ENCODE measurements at places on chromosomes 7 and 10.

GRCh38 chr10:98994030-98994429, 241.6 kb downstream of the HPSE2 start:
- DNase-seq: no peak

GRCh38 chr10:72386916-72387586, 32.3 kb upstream of the DNAJB12 start:
- no peak for DNase-seq

GRCh38 chr7:10708447-10708846, 265.2 kb upstream of the PHF14 start:
- DNase-seq: peak; percentile 80

GRCh38 chr7:93856323-93856722, 34.2 kb downstream of the TFPI2 start:
- no peak for DNase-seq

DNA sequence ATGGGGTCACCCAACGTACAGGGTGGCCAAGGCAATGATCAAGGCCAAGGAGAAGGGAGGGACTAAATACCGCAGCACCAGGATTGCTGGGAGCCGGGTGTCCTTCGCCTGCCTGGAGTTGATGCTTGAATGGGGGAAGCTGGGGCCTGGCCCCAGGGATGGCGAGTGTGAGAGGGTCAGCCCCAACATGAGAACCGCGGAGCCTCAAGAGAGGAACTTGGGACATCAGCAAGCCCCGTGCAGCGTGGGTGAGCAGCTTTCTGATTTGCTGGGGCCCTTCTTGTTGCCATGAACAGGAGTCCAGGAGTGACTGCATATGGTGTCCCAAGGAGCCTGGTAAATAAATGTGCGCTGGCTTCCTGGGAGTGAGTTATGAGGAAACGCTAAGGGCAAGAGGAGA, 72.8 kb upstream of the PITRM1 start:
- no peak for DNase-seq

GRCh38 chr7:128281605-128282380, 40.7 kb downstream of the LEP start:
- no peak for DNase-seq

DNA sequence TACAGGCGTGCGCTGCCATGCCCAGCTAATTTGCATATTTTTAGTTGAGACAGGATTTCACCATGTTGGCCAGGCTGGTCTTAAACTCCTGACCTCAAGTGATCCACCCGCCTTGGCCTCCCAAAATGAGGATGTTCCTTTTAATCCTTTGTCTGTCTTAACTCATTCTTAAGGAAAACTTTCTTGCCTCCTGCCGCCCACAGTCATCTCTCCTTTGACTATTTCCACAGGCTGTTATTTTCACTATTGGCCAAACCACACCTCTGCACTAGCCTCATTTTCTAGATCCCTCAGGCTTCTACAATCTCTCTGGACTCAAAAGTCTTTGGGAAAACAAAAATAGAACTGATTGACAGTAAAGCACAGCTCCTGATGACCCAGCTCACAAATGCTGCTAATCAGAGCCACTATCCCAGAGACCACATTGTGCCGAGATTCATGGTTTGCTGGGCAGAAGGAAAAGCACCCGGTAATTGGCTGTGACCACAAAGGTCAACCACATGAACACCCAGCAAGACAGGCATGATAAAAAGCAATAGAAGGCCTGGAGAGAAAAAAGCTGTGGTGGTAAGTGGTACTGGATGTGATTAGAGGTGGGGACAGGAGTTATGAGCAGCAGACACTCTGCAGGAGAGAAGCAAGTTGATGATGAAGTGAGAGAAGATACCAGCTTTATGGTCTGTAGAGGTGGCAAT, 44.1 kb upstream of the ZNRF2 start:
- no peak for DNase-seq

- peak; percentile 49 for DNase-seq
These were observed 370 bp downstream of the TMEM60 start for GRCh38 chr7:77797734-77798393.

DNA sequence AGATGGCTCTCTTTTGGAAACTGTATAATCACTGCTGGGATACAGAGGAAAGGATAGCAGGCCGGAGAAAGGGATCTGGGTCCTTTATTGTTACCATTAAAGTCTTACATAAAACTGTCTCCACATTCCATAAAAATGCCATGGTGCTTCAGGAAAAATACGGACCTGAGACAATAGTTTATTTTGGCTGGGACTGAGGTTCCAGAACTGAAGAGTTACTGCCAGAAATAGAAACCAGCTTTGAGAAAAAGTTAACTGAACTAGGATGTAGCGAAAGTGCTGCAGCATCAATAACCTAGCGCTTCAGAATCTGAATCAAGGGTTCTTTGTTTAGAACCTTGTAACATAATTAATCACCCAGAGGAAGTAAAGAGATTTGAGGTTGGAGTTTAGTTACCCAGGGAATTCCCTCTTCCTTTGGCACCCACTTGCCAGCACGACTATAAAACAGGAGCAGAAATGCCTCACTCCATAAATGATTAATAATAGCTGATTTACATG, 38.0 kb downstream of the MEOX2 start:
- no peak for DNase-seq

- no peak for DNase-seq
These were observed 11.1 kb upstream of the CUL1 start for GRCh38 chr7:148687555-148687954.

GRCh38 chr7:20958572-20958971, 171.9 kb upstream of the SP8 start:
- DNase-seq: peak; percentile 47

GRCh38 chr7:28104041-28104541, 76.5 kb downstream of the JAZF1 start:
- no peak for DNase-seq

- DNase-seq: no peak
These were observed 11.4 kb upstream of the KPNA7 start for GRCh38 chr7:99219185-99219767.

- DNase-seq: no peak
These were observed 12.1 kb upstream of the PDGFA start for GRCh38 chr7:531777-532176.

DNA sequence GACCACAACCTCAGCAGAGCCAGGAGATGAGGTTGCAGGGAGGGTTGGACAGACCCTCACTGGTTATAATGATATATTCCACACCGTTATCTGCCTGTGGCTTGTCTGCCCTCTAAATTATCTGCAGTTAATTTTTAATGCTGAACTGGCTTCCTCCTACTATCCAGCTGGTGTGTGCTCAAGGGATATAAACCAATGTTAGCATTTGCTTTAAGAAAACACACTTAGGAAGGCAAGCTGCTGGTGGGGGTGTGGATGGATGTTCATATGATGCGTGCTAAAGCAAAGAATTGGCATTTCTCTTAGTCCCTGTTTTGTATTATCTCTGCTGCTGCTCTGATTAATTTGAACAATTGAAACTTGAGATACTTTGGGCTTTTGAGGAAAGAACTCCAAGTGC, 132.2 kb upstream of the NPVF start:
- DNase-seq: no peak

DNA sequence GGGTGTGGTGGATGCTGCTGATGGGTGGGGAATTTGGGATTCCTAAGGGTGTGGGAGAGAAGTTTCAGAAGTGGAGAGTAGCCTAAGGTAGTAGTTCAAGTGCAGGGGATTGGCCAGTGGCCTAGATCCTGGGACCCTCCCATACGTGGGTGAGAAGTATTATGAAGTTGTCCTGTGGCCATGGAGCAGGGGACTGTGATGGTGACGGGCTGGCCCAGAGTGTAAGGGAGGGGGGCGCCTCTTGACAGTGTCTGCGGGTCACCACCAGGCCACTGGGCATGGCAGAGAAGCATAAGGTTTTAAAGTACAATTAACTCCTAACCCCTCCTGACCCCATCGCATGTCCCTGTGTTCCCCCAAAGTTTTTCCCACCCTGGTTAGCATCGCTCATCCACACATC, 70.2 kb downstream of the RBM33 start:
- DNase-seq: no peak

DNA sequence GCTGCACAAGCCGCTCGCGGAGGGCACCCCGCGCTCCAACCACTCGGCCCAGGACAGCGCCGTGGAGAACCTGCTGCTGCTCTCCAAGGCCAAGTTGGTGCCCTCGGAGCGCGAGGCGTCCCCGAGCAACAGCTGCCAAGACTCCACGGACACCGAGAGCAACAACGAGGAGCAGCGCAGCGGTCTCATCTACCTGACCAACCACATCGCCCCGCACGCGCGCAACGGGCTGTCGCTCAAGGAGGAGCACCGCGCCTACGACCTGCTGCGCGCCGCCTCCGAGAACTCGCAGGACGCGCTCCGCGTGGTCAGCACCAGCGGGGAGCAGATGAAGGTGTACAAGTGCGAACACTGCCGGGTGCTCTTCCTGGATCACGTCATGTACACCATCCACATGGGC, 50.0 kb downstream of the FIGNL1 start:
- DNase-seq: peak; percentile 5

- DNase-seq: no peak
These were observed 513.3 kb downstream of the MDFIC start for GRCh38 chr7:115435178-115435577.

DNA sequence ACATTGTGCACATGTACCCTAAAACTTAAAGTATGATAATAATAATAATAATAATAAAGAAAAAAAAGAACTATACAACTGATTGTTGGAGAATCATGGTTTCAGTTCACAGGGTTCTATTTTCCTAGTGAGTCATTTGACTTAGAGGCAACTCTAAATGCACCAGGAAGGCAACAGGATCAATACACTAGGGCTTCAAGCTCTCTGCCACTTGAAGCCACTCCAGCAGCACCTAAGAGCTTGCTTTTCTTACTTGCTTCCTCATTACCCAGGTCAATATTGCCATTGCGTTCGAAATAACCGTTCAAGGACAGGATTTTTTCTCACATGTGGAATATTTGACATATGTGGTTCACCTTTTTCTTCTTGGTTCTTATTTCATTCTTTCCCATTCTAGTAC, 189.7 kb downstream of the GRM3 start:
- DNase-seq: no peak

- DNase-seq: no peak
These were observed 225.2 kb upstream of the TCERG1L start for GRCh38 chr10:131536676-131537075.

DNA sequence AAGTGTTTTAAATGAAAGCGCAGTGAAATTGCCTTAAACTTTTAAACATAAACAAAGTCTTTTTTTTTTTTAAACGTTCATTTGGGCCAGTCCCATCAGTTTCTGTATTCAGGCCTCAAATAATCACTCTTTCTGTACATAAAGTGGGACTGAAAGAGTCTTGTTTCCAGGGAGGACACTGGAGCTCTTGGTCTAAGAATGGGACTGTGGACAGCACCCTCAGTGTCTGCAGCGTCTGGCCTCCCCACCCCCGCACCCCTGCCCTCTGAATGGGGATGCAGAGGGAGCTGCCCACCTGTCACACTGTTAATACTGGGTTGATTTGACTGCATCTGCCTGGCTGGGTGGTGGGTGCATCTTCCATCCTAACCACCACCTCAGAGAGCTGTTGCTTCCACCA, 5.2 kb downstream of the ZNF365 start:
- DNase-seq: no peak

DNA sequence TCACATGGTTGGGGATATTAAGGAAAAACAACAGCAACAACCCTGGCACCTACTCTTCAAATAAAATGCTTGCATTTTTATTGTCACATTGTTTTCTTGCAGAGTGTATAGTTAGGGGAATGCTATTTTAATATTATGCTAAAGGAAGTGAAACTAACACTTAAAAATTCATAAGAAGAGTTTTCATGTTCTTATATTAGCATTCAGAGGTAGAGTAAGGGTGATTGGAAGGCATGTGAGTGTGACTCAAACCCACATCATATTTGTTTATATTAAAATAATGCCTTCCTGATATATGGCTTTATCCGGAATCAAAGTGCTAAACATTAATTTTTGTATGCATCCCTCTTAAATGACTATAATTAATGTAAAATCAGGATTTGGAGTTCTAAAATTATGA, 59.8 kb upstream of the TES start:
- DNase-seq: no peak

GRCh38 chr10:88437411-88437810, 145.7 kb downstream of the RNLS start:
- no peak for DNase-seq

DNA sequence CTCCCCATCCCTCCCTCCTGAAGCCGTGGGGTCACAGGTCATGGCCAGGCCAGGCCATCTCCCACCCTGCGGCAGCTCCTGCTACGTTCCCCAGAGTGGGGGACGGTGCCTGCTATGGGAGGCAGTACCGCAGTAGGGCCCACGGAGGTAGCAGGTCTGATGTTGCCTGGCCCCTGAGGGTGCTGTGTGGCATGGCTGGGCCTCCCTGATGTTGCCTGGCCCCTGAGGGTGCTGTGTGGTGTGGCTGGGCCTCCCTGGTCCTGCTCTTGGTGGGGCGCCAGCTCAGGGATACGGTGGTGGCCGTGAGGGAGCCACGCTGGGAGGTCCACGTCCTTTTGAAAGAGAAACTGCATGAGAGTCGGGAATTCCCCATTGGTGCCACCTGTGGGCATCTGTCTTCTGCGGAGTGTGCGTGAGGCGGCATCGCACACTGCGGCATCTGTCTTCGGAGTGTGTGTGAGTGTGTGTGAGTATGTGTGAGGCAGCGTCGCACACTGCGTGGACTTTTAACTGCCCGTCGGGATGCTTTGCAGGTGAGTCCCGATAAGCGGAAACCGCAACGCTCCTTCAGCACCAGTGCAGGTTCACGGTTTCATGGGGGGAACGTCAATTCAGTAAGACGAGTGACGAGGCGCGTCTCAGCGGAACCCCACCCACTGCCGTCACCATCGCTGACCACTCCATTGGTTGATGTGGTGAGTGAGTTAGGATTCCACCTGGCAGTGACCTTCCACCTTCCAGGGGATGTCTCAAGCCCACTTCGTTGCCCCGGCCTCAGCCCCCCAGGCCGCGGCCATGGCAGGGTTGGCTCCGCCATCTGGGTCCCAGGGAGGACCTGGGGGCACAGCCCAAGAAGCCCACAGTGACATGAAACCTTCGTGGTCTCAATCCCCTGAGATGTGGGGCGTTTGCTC, 51.2 kb upstream of the CFAP46 start:
- DNase-seq: no peak

DNA sequence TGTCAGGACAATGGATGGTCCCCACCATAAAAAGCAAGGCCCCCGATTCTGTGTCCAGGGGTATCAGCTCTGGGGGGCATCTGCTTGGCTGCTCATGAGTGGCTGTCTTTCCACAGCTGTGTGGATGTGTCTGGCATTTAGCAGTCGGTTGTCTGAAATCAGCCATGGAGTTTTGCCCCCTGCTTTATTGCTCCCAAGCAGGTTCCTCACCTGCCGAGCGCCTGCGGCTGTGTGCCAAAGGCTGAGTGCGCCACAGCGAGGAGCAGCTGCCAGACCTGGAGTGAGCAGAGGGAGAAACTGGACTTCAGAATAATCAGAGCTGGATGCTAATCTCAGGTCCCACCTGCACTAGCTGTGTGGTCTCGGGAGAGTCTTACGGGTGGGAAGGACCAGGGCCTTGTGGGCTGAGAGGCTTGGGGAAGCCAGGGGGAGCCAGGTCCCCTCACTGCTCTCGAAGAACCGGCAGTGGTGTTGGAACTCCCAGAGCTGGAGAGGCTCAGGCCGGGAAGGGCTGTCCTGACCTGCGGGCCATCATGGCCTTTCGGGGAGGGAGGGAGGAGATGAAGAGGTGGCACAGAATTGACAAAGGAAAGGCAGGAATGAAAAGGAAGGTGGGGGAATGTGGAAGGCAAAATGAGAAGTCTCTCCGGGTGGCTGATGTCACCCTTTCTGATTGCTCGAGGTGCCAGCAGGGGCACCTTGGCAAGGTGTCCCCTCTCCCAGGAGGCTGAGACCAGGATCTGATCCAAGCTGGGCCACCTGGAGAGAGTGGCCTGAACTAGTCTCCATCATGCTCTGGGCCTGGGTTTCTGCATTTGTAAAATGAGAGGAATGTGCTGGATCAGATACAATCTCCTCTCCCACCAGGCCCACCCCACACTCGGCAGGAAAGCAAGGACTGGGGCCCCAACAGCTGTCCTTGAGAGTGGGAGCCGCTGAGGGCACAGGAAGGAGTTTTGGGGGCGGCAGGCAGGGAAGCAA, 30.2 kb upstream of the LEP start:
- no peak for DNase-seq

Data from NCI-H82 (cell line).